ENCODE measurements at places on chromosomes 5 and 9.

- no peak for DNase-seq
Measured at GRCh38 chr5:82011761-82012160, 39.9 kb downstream of the ATG10 start.

DNA sequence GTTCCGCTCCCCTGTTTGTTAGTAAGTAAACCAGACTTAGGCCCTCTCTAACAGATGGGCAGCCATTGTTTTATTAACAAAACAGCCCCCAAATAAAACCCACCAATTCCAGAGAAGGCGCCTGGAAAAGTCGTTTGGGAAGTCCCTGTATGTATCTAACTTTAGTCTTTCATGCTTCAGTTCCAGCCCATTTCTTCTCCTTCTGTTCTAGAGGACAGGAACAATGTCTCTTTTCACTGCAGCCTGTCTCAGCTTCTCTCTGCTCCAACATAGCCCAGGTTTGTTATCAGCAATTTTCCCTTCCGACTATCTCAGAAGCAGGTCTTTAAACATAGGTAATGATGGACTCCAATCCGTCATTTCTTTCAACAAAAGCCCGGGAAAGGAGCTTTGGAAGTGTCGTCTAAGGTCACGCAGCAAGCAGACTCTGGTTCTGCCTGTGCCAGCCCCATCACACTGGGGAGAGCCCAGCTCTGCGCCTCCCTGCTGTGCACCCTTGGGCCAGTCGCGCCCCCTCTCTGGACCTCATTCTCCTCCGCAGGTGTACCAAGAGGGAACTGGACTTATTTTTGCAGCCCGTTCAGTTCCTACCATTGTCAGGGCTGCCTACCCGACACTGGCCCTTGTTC, 9.6 kb upstream of the AKNA start:
- DNase-seq, result no peak

DNA sequence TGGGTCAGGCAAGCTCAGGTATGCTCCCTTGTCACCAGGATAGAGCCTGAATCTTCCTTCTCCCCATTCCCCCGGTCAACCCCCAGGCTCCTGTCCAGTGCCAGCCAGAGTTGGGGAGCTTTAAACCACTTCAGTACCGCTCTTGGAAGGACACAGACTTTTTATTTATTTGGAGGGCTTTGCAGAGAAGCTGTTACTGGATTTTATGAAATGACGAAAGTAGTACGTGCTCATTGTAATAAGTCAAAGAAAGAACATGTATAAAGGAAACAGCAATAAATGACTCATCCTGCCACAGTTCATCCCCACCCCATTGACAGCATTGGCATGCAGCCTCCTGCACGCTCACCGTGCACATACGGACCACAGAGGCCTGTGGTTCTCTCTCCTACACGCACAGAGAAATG, 230.3 kb downstream of the AUH start:
- DNase-seq, result no peak

- DNase-seq, result no peak
Measured at GRCh38 chr5:88881571-88881971, 1.4 kb downstream of the MEF2C start.
